ENCODE measurements at places on chromosomes 4 and X. TPM values are rescaled to one million over a fixed set of nuclear protein-coding genes. Genes with fewer than 3 reads are reported as not detected.

GRCh38 chr4:102730968-102731533, 29.7 kb downstream of the MANBA start:
- H3K4me1 ChIP-seq: no peaks in the 10 kb centered on the region
- no peaks in the 10 kb centered on the region for H3K27me3 ChIP-seq
- H3K27ac ChIP-seq: no peak overlapping the region

DNA sequence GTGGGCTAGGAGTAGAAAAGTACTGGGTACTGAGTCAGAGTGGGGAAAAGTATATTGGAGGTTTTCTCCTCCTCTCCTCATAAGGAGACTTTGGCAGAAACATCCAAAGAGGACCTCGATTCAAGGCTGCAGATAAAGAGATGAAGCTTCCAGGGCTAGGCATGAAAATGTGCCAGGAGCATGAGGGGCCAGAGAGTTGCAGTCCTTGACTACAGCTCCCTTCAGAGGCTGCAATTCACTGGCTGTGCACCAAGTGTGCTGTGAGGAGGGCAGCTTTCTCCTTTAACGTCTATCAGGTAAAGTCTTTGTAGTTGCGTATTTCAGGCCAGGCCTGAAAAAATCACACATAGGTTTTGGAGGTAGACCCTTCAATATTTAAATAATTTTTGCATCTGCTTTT, 174.9 kb upstream of the VEGFC start:
- H3K27me3 ChIP-seq: no peaks in the 10 kb centered on the region
- H3K4me3 ChIP-seq: no peak overlapping the region
- no peak overlapping the region for H3K27ac ChIP-seq
- no peaks in the 10 kb centered on the region for H3K4me1 ChIP-seq

DNA sequence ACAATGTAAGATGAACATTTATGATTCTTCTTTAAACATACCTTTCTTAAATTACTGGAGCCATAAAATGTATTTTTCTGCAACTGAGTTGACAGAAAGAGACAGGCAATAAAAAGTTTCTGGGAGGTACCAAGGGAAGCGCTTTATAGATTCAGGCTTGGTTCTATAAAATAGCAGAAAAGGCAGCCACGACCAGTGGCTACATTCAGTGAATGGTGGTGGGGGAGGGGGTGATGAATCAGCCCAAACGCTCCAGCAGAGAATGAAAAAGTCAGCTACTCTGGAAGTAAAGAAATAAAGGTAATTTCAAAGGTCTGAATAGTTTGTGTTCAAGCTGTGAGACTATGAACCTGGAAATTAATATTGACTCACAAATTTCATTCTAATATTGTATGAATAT, 456.1 kb downstream of the KCTD8 start:
- no peak overlapping the region for H3K27ac ChIP-seq
- H3K4me1 ChIP-seq: no peaks in the 10 kb centered on the region
- no peak overlapping the region for H3K4me3 ChIP-seq
- no peaks in the 10 kb centered on the region for H3K27me3 ChIP-seq
- H3K36me3 ChIP-seq: no peaks in the 10 kb centered on the region

The TIGD4 gene
- polyA plus RNA-seq: 6.7 TPM

GRCh38 chr4:99655308-99656081, 2.1 kb downstream of the C4orf54 start:
- no peaks in the 10 kb centered on the region for H3K27me3 ChIP-seq
- no peaks in the 10 kb centered on the region for H3K36me3 ChIP-seq
- H3K4me1 ChIP-seq: no peaks in the 10 kb centered on the region
- DNase-seq: peak; percentile 76

- no peak overlapping the region for H3K4me3 ChIP-seq
- no peaks in the 10 kb centered on the region for H3K4me1 ChIP-seq
- no peak for DNase-seq
- H3K27me3 ChIP-seq: no peaks in the 10 kb centered on the region
Measured at GRCh38 chr4:110088670-110089069, 109.7 kb downstream of the ELOVL6 start.

The NBDY gene
- 26.1 TPM for polyA plus RNA-seq

- H3K4me1 ChIP-seq: no peaks in the 10 kb centered on the region
- peak overlapping the region; percentile 70 for H3K4me3 ChIP-seq
- H3K27me3 ChIP-seq: no peaks in the 10 kb centered on the region
- peak; percentile 19 for DNase-seq
- no peaks in the 10 kb centered on the region for H3K36me3 ChIP-seq
- H3K27ac ChIP-seq: peak overlapping the region; percentile 83
Measured at GRCh38 chrX:136766785-136767103, 14.0 kb downstream of the ARHGEF6 start.

The ASIC5 gene
- not detected for polyA plus RNA-seq

DNA sequence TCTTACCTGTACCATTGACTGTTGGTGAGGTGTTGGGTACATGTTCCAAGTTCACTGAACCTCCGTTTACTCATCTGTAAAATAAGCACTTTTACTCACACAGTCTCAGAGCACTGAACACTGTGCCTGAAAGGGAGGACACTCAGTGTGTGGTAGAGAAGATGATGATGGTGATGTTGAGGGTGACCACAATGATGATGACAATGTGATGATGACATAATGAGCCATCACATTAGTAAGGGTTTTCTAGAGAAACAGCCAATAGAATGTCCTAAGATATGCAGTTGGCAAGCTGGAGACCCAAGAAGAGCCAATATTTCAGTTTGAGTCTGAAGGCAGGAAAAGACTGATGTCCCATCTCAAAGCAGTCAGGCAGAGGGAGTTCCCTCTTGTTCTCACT, 315.4 kb upstream of the IGFBP7 start:
- H3K27ac ChIP-seq: no peak overlapping the region
- H3K4me1 ChIP-seq: no peaks in the 10 kb centered on the region
- no peak for DNase-seq
- no peaks in the 10 kb centered on the region for H3K36me3 ChIP-seq
- no peaks in the 10 kb centered on the region for H3K27me3 ChIP-seq

GRCh38 chr4:26992657-26993361, 132.2 kb downstream of the STIM2 start:
- peak; percentile 74 for DNase-seq
- H3K27ac ChIP-seq: peak overlapping the region; percentile 6
- no peaks in the 10 kb centered on the region for H3K36me3 ChIP-seq
- no peak overlapping the region for H3K4me3 ChIP-seq
- no peaks in the 10 kb centered on the region for H3K27me3 ChIP-seq
- peaks cover 18% of the 10 kb centered on the region for H3K4me1 ChIP-seq

Measured in testis (tissue), 5 donors.